ENCODE measurements at places on chromosomes 16 and 17.
A peak's percentile ranks its signal among the peaks of the same experiment; 100 is the strongest.

GRCh38 chr17:54013072-54013471, 190.3 kb downstream of the KIF2B start:
- DNase-seq = no peak

DNA sequence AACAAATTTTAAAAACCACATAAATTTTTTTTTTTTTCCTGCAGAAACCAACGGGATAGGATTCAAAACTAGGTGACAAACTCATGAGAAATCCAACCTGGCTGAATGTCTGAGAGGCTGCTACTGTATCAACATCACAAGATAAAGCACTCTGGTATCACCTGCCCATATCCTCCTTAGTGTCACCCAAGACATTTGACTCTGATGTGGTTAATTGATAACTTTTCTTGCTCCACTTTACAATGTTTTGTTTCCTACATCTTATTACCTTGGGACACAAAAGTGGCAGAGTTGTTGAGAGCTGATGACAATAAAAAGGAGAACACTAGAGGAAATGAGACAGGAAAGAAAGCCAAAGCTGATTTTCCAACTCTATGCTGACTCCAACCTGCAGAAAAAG, 4.0 kb upstream of the FBXL20 start:
- no peak for DNase-seq

GRCh38 chr16:19316846-19317245, 31.3 kb downstream of the CLEC19A start:
- no peak for DNase-seq

- no peak for DNase-seq
Observed at GRCh38 chr16:49382916-49383315, 9.3 kb downstream of the C16orf78 start.

DNA sequence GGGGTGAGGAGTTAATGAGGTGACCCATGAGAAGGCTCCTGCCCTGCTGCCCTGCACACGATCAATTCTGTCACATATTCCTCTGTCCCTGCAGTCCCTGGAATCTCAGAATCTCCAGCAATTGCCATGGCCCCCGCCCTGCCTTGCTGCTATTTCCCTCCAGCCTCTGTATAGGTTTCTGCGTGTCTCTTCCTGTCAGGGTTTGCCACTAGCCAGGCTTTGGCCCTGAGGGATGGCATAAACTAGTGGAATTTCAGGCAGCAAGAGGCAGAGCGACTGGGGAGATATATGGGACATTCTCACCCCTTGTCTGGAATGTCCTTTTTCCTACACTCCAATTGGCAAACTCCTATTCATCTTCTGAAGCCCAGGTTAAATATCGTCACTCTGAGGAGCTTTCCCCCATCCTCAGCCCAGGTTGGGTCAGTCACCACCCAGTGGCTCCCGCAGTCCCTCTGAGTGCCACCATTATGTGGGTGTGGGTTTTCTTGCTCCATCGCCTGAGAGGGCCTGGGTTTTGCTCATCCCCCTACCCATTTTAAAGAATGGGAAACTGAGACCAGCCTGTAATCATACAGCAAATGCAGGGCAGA, 15.5 kb upstream of the NATD1 start:
- DNase-seq = no peak

- DNase-seq = no peak
Observed at GRCh38 chr16:62751218-62751617, 715.0 kb upstream of the CDH8 start.

- no peak for DNase-seq
Observed at GRCh38 chr16:49453983-49454382, 80.4 kb downstream of the C16orf78 start.

- DNase-seq = no peak
Observed at GRCh38 chr17:75909051-75909811, 4.5 kb upstream of the MRPL38 start.

DNA sequence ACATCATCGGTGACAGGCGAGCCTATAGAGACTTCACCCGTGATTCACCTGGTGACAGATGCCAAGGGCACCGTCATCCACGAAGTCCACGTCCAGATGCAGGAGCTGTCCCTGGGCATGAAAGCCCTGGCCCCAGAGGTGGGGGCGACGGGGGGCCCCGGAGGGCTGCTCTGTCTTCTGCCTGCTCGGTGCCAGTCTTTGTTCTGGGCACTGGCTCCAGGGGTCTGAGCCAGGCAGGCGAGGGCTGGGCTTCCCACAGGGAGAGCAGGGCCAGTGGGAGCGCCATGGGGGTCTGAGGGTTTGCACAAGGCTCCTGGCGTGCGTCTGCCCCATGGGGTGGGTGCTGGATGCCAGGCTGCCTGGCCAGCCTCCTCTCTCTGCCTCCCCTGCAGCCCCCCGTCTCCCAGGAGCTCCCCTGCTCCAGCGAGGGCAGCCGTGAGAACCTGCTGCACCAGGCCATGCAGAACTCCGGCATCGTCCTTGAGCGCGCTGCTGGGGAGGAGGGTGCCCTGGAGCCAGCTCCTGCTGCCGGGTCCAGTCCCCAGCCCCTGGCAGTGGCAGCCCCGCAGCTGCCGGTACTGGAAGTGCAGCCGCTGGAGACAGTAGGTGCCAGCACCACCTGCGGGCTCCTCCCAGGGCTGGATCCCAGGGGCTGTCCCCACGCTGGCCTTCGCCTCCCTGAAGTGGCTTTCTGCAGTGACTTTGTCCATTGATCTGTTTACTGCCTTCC, 3.0 kb upstream of the DNASE1L2 start:
- no peak for DNase-seq

GRCh38 chr16:4370570-4371356, 885 bp upstream of the VASN start:
- DNase-seq = no peak

DNA sequence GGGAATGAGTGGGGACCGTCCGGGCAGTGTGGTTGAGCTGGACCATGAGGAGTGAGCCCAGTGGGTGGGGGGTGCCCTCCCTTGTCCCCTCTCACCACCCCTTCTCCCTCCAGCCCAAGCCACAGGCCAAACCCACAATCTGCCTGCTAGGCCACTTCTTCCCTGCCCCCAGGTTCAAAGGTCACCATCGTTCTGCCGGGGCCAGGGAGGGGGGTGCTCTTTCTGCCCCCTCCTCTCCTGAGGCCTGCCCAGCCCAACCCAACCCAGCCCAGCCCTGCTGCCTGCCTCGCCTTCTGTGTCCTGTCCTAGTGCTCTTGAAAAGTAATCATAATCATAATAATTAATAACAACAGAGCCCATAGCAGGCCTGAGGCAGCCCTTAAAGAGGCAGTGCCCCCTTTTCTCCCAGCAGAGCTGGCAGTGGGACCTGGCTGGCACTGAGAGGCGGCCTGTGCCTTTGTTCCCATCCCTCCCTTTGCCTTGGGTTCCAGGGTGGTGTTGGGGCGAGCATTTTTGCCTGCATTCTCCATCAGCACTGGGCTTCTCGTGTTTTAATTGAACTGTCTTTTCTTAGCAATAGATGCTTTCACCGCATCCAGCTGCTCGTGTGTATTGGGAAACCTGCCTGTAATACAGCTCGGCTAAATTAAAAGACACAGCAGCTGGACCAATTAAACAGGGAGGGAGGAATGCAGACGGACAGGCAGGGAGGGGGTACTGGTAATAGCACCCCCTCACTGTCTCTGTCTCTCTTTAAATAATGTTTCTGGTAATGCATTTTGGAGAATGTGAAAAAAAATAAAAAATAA, 46.8 kb downstream of the SREBF1 start:
- no peak for DNase-seq

DNA sequence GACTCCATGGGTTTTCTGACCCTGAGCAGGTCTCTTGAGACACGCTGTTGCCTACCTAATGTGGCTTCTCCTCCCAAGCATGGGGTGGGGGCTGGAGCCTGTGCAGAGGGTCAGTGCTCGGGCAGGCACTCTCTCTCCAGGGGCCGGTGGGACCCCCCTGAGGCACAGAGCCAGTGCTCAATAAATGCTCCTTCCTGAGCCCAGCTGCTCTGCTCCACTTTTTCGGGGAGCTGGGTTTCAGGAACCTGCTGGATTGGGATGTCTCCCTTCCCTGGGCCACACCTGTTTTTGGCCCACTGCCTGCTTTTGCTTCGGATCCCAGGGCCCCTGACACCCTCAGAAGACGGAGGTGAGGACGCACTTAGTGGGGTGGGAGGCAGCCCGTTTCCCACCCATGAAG, 1.3 kb upstream of the TRIM65 start:
- no peak for DNase-seq

- DNase-seq = peak; percentile 89
Observed at GRCh38 chr16:56964243-56965148, 2.7 kb downstream of the CETP start.

DNA sequence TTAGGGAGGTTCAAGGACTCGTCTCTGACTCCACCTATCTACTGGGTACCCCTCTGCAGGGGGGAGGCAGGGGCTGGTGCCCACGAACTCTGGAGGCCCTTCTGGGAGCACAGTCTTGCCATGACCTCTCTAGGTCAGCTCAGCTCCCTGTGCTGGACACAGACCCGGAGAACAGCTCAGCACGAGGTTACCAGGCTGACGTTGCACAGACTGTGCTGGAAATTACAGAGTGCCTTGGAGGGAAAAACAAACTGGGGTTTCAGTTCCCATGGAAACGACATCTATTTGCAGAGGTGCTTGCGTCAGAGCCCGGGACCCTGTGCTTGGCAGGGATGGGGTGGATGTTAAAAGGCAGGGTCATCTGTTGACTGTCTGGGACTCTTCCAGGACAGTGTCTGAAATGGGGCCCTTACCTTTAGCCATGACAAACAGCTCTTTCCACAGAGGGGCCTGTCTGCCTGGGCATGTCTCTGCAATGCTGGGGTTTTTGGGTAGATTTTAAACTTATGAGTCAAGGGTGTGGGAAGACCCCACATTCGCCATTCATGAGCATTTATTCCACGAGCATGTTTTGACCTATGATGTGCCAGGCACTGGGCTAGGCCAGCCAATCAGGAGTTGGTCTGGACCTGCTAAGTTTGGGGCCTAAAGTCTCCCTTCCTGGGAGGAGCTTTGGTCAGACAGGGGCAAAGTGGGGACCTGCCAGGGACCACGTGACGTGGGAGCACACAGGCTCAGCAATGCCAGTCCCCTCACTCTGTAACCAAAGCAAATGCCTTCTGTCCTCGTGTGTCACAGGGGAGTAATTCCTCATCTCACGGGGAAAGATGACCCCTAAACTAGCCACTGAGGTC, 22.5 kb downstream of the CCR7 start:
- no peak for DNase-seq

- no peak for DNase-seq
Observed at GRCh38 chr17:20187049-20187448, 177.9 kb downstream of the SPECC1 start.

- DNase-seq = no peak
Observed at GRCh38 chr17:70563281-70563820, 394.0 kb downstream of the KCNJ2 start.

DNA sequence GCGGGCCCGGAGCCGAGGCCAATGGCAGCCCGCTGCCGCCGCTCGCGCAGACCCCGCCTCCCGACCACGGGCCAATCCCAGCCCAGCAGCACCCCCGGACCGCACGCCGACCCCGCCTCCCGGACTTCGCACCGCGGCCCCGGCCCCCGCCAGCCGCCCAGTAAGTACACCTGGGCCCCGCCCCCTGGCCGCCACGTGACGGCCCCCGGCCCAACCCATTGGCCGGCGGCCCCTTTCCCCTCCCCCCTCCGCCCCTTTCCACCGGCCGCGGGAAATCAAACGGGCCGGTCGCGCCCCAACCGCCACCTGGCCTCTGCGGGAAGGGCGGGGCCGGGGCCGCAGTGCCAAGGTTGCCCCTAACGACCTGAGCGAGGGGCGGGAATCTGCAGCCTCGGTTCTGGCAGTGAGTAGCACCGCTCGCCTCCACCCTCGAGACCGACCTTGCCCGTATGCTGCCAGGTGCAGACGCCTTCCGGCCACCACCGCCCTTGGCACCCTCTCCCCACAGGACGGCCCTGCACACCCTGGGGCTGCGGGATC, at the start of gene YBX2:
YBX2 (minus strand) TSS at position 26 of the 540 bp plus-strand sequence. CDS start 139 bp downstream, outside the sequence.
- DNase-seq = peak; percentile 79

DNA sequence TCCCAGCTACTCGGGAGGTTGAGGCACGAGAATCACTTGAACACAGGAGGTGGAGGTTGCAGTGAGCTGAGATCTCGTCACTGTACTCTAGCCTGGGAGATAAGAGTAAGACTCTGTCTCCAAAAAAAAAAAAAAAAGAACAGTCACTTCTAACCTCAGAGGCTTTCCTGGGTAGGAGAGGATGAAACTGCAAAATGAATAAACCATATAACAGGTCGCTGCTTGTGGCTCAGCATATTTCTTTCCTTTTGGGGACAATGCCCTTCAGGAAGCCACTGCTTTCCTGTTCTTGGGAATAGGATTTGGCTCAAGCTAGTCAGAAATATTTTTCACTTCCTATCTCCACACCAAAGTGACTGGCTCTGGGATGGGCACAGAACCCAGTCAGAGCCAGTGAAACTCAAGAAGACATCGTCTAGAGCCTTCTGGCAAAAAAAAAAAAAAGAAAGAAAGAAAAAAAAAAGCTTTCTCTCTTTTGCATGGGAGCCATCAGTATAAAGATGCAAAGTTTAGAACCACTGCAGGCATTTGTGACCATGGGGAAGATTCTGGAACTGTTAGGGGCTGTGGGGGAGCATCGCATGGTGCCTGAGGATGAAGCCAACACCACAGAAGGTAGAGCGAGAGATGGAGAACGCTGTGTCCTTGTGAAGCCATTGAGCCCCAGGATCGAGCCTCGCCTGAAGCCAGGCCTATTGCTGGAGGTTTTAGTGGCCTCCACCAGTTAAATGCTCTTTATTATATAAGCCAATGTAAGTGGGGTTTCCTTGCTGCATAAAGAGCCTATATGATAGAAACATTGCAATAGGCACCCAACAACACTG, 71.8 kb upstream of the MRTFB start:
- DNase-seq = no peak

- DNase-seq = no peak
Observed at GRCh38 chr17:45284176-45285140, 22.6 kb upstream of the SPATA32 start.

DNA sequence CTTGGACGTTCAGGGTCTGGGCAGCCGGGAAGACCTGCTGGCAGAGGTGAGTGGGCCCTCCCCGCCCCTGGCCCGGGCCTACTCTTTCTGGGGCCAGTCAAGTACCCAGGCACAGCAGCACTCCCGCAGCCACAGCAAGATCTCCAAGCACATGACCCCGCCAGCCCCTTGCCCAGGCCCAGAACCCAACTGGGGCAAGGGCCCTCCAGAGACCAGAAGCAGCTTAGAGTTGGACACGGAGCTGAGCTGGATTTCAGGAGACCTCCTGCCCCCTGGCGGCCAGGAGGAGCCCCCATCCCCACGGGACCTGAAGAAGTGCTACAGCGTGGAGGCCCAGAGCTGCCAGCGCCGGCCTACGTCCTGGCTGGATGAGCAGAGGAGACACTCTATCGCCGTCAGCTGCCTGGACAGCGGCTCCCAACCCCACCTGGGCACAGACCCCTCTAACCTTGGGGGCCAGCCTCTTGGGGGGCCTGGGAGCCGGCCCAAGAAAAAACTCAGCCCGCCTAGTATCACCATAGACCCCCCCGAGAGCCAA, 8.6 kb upstream of the ABCC3 start:
- DNase-seq = peak; percentile 32

- DNase-seq = no peak
Observed at GRCh38 chr17:32356750-32357149, 6.8 kb downstream of the ZNF207 start.

GRCh38 chr16:80899809-80900592, 95.6 kb upstream of the CDYL2 start:
- no peak for DNase-seq
